Activated naive CD4-positive, alpha-beta T cell treated with anti-CD3 and anti-CD28 coated beads, Interleukin-2, amount 10 ng/mL, durations not matched to agents 7 days and 5 days (primary cell): ENCODE measurements at places on chromosomes 2 and 18.

DNA sequence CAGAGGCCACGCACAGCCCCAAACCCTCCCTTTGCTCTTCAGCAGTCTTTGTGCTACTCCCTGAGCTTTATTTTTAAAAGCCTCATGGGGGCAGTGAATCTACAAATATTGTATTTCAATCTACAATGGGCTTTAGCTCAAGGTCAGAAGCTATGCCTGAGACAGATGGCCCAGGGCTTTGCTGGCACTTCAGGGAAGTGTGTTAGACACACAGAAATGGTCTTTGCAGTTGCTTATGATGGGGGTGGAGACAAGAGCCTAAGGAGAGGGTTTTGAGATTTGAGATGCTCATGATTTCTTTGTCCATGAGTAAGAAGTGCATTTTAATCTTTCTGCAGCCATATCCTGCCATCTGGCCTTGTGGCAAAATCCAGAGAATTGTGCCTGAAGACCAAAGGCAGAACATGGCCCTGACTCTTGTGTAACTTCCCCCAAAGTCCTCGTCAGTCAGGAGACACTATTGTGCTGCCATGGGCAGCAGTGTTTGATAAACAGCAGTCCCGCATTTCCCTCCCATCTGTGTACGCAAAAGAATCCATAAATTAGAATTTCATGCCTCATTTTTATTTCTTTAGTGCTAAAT is 92.6 kb downstream of the VAPA start:
- DNase-seq, result no peak

- DNase-seq, result peak; percentile 60
These were observed 593 bp downstream of the ZNF514 start for GRCh38 chr2:95158891-95159619.

DNA sequence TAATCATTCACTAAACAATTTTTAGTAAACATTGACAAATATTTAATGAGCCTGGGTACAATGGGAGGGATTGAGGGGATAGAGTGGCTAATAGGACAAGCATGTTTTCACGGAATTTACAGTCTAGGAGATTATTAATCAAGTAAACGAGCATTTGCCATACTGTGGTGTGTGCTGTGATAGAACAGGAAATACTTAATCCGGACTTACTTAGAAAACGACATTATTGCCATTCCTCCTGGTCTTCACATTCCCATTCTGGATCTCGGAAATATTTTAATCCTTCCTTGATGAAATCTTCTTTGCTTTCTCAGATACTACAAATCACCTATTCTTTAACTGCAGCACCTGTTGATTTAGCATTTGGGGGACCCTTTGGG is 905 bp downstream of the TTLL4 start:
- DNase-seq, result no peak

GRCh38 chr2:196274387-196274809 is 103.0 kb upstream of the STK17B start:
- no peak for DNase-seq

GRCh38 chr18:3612315-3612714 is 162.3 kb downstream of the TGIF1 start:
- no peak for DNase-seq

- DNase-seq, result no peak
These were observed 24.7 kb downstream of the CAB39 start for GRCh38 chr2:230737300-230737699.

- DNase-seq, result no peak
These were observed 122.1 kb downstream of the RPIA start for GRCh38 chr2:88813612-88814011.

DNA sequence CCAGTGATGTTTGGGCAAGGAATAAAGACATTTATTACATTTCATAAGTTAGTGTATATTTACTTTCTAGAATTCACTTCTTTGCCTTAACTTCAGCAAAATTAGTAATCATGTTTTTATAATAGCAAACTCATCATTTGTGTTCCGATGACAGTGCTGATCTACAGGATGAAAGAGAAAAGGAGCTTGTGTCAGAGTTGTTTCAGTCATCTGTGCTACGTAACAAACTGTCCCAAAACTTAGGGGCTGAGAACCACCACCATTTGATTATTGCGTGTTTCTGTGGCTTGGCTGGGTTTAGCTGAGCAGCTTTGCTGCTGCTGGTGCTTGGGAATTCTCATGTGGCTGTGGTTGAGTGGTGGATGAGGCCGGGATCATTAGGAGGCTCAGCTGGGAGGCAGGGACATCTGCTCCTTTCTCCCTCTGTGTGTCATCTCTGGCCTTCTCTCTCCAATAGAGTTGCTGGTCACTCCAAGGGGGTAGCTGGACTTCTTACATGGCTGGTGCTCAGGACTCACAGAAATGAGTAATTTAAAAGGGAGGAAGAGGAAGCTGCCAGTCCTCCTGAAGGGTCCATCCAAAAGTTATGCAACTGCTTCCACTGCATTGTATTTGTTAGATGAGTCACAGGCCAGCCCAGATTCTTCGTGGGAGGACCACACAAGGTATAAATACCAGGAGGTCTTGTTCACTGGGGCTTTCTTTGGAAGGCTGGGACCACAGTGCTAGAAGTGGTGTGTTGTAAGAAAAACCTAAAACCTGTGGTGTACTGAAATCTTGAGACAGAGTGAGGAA is 43.4 kb upstream of the HAAO start:
- DNase-seq, result no peak

DNA sequence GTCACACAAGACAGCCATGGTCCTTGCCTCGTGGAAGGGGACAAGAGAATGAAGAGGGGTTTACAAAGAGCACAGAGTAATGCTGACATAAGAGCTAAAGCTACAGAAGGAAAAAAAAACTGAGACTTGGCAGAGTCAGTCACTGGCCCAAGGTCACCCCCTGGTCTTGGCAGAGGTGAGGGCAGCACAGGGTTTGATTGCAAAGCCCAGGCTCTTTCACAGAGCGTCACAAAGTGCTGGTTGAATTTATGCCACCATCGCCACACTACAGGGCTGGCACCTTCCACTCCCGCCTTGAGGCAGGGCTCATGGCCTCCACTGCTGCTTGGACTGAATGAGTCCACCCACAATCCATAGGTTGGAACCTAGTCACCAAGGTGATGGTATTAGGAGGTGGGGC is 190.2 kb downstream of the INHBB start:
- DNase-seq, result no peak

GRCh38 chr2:71685941-71686611 is 232.7 kb downstream of the DYSF start:
- DNase-seq, result no peak

DNA sequence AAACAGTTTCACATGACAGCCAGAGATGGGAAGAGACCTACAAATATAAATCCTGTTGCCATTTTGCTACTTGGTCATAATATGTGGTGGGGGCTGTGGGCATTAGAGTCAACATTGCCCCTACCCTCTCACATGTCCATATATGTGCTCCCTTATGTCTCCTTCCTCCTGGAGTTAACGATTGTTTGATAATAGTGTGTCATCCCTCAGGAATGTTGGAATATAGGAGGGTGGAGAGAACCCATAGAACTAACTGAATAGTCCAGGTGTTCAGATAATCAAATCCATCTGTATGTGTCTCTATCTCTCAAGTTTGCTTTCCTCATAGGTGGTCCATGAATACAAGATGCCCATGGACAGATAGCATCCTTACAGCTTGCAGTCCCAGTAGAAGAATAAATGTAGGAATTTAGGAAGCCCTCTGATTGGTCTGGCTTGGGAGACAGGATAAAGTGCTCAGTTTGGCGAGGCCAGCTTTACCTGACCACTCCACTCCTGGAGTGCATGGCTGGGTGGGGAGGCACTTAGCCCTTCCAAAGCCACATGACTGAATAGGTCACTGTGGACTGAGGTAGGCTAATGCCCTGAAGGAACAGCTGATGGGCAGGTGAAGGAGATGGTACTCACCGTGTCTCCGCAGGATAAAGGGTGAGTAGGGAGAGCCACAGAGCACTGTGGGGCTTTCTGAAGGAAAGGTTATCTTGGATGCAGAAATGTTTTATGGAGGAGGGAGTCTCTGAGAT is 166.9 kb downstream of the CDCA7 start:
- no peak for DNase-seq

- DNase-seq, result no peak
These were observed 39.4 kb downstream of the COBLL1 start for GRCh38 chr2:164802095-164802707.

- no peak for DNase-seq
These were observed 175.4 kb downstream of the MAIP1 start for GRCh38 chr2:200130762-200131166.

DNA sequence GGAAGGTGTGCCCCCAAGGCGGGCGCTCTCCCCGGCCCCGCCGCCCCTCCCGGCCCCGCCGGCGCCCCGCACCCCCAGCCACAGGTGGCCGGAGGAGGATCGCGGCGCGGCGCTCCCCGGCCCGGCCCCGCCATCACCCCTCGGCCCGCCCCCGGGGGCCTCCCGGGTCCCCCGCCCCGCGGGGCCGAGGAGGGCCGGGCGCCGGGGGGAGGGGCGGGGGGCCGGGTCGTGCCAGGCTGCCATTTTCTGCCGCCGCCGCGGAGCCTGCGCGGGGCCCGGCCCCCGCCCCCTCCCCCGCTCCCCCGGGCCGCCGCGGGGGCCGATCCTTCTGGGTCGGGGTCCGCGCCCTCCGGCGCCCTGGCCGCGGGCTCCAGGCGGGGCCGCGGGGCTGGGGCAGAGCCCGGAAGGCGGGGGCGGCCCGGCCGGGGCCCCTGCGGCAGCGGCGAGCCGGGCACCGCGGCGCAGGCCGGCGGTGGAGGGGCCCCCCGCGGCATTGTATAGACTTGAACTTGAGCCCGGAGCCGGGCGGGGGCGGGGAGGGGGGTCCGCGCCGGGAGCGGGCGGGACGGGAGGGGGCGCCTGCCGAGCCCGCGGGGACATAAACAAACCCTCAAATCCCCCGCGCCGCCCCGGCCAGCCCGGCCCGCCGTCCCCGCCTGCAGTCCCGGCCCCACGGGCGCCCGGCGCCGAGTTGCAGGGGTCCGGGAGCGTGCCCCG is 556 bp downstream of the DNMT3A start:
- peak; percentile 43 for DNase-seq

GRCh38 chr2:44793322-44793870 is 148.1 kb upstream of the SIX3 start:
- DNase-seq, result peak; percentile 26

GRCh38 chr2:102197389-102198137 is 10.7 kb downstream of the IL1RL2 start:
- no peak for DNase-seq

GRCh38 chr2:103860016-103860415 is 993.9 kb upstream of the POU3F3 start:
- DNase-seq, result no peak

DNA sequence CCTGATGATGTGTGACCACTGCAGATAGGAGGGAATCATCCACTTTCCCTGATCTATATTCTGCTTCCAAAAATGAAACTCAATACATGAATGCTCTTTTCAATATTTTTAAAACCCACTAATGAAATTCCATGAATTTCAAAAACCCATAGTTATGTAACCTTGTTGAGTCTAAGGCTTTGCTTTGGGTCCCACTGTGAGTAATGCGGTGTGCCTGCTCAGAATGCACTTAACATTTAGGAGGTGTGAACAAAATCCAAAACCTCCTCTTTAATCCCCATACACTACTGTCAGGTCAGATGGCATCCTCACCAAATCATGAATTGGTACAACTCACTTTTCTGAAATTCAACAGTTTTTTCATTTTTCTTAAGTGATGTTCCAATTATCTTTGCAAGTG is 50.4 kb downstream of the CCDC93 start:
- no peak for DNase-seq

GRCh38 chr2:161713706-161714105 is 89.5 kb downstream of the SLC4A10 start:
- no peak for DNase-seq

DNA sequence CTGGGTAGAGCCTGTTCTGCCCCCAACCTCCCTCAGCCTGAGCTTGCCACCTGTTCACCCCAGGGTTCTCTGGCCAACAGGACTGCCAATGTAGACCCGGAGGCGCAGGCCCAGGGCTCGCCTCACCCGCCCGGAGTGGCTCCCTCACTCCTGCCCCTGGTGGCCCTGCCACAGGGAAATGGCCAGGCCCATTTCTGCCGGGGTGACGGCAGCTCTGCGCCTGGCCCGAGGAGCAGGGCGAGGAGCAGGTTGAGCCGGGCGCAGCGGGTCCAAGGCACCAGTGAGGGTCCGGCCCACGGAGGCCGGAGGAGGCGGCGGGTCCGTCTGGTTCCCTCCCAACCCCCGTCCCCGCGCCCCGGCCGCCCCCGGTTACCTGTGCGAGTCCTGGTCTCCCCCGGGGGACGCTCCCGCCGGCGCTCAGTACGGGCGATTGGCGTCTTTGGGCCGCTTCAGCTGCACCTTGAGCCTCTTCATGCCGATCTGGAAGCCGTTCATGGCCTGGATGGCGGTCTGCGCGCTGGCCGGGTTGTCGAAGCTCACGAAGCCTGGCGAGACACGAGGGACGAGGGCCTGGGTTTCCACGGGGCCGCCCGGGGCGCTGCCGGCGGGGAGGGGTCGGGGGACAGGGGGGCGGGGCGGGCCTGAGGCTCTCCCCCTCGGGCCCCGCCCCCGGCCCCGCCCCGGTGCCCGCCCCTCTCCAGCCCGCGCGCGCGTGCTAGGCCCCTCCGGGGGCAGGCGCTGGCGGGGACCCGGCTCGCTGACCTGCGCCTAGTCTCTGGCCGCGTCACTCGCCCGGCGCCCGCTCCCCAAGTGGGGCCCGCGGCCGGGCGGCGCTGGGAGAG is 312.0 kb downstream of the CELF4 start:
- DNase-seq, result no peak

DNA sequence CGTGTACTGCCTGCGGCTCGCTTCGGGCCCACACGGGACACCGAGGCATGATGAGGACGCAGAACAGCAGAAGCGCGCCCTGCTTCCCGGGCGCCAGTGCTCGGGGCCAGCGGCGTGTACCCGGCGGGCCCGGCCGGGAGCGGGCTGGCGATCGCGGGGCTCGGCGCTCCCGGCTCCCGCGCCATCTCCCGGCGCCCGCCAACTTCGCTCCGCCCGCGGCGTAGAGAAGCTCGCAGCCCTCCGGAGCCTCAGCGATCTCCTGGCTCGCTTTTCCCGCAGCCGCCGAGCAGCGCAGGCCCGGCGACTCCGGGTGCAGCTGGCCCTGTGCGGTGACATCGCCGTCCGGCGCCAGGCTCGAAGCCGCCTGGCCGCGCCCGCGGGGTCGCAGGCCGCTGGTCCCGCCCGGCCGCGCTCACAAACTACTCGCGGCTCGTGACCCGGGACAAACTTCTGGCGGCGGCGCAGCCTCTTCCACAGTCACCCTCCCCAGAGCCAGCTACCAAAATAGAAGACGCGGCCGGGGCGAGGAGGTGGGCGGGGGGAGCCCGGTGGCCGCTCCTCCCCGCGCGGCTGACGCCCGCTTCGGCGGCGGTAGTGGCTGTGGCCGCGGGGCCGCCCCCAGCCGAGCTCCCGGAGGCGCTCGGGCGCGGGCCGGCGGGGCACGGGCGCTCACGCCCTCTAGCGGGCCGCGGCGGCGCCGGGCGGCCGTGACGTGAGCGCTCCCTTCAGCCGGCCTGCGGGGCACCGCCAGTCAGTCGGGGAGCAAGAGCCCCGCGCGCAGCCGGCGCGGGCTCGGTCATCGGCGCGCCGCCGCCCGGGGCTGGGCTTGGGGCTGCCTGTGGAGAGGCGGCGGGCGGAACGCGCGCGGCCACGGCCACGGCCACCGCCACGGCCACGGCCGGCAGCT is at the start of gene PTPRM:
Gene PTPRM, plus strand, starts transcription at position 750 of the 907 bp plus-strand sequence. CDS start 503 bp downstream, outside the sequence.
- DNase-seq, result peak; percentile 54
